ENCODE measurements at places on chromosomes 13 and 19.

DNA sequence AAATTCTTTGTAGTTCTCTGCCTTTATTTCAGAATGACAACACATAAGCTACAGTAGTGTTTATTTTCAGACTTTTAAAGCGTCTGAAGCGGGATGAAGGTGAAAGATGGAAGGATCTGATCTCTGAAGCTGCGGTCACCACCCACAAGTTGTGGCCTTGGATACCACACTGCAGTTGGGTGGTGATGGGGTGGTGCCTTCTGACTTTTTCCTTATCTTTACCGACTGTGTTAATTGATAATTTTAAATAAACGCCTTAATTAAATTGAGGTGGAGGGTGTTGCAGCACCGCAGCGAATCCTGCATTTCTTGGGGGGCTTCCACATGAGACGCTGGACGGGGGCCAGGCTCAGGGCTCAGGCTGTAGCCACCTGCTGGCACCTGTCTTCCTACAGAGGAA lies 1.3 kb downstream of the TFDP1 start:
- DNase-seq: peak; percentile 38

- no peak for DNase-seq
Measured at GRCh38 chr13:112814905-112815585, 125.2 kb downstream of the ATP11A start.

DNA sequence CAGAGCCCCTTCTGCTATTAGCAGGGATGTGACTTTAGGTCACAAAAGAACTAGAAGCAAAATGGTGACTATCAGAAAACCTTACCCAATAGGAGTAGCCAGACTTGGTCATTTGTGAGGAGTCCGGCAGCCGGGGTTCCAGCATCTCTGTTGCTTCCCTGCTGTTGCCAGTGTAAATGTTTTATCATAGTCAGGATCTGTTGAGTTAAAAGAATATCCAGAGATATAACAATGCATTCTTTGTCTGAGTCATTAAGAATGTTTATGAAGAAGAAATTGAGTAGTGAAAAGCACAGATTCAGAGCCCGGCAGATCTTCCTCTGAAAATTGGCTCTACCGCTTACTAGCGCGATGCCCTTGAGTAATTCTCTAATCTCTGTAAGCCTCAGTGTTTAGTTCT lies 84.2 kb downstream of the COL4A2 start:
- DNase-seq: no peak

- no peak for DNase-seq
Measured at GRCh38 chr13:33776239-33776881, 41.6 kb upstream of the RFC3 start.

DNA sequence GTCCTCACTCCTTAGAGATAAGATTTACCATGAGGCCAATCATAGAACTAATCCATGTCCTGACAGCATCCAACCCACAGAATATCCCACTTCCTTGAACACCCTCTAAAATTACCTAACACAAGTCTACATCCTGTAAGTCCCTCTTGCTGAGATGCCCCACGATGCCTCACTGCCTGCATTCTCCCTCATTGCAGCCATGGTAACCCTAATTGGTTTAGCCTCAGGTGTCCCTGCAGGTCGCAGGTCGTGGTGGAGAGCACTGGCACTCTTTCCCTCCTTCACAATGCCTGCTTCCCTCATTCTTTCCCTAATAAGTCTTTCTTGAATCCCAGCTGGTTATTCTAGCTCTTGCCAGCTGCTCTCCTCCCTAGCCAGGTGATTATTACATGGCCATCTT lies 35.3 kb upstream of the MYO16 start:
- no peak for DNase-seq

DNA sequence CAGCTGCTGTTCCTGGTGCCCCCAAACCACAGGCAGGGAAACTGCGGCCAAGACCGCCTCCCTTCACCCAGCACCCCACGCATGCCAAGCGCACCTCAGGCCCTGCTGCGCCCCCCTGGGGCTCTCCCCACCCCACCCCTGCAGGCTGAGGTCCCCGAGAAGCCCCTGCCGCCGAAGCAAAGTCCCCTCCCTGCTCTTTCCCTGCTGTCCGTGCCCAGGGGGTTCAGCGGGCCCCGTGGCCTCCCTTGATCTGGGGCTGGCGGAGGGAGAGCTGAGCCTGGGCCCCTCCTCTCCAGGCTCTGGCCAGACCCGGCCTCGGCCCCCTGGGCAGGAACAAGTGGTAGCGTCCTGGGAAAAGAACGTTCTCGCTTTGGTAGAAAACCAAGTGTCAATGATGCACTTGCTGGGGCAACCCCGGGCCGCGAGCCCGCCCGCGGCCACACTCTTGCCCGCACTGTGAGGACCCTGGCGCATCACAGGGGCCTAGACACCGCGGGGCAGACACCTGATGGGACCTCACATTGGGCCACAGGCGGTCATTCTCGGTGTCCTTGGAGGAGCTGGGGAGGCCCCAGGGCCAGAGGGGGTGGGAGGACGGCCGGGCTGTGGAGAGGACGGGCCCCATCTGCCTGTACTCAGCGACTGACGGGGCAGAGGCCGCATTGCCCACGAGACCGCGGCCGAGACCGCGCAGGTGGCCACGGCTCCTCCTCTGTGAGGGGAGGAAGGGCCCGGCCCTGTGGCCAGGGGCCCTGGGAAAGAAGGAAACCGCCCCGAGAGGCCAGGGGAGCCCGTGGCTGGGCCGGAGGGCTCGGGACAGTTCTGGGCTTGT lies 29.0 kb downstream of the GPX4 start:
- DNase-seq: no peak

DNA sequence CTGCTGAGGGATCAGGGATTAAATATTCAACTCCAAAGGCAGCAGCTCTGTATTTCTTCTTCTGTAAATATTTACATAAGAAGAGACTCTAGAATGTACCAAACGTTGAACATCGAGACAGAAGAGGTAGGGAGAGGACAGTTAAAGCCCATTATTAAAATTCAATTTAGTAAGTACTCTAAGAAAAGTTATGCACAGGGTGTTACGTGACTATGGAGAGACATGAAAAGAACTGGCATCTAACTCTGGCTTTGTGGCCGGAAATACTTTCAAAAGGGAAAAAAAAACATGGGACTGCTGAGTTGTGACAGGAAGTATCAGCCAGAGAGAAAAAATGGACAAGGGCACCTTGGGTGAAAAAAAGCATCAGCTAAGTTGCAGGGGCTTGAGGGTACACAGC lies 36.7 kb downstream of the LNX2 start:
- no peak for DNase-seq

DNA sequence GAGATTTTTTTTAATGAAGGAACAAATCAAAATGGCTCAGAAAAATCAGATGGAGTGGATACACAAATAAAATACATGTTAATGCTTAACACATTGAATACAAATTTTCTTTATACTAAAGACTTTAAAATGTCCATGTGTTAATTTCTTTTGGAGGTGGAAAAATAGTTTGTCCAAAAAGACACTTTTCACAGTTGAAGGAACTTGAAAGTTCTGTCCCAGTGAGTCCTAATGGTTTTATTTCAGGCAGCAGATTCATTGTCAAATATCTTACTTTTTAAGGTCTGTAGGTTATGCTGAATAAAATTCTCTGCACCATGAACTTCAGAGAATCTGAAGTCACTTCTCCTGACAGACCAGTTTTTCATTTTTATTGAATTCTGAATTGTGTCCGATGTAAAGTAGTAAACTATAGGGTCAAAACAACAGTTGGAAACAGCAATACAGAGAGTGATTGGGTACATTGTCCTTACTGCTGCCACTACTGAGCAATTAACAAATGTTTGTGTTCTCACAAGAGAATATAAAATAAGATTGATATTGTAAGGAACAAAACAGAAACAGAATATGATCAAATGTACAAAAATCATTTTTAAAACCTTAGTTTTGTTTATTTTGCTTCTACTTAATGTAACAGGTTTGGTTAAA lies 1.6 kb downstream of the LPAR6 start:
- DNase-seq: no peak

DNA sequence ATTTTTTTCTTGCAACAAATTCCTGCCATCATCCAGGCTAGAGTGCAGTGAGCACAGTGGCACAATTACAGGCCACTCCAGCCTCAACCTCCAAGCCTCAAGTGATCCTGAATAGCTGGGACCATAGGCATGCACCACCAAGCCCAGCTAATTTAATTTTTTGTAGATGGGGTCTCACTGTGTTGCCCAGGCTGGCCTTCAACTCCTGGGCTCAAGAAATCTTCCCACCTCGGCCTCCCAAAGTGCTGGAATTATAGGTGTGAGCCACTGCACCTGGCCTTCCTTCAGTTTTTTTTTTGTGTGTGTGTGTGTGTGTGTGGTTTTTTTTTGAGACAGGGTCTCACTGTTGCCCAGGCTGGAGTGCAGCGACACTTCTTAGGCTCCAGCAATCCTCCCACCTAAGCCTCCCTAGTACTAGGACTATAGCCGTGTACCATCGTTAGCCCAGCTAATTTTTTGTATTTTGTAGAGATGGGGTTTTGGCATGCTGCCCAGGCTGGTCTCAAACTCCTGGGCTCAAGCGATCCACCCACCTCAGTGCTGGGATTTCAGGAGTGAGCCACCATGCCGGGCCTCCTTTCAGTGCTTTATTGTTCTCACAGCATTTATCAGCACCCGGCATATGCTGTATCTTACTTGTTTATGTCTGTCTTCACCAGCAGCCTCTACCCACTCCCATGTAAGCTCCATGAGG lies 5.9 kb upstream of the SRRM5 start:
- DNase-seq: no peak

- DNase-seq: peak; percentile 96
Measured at GRCh38 chr19:16324384-16325160, at the start of gene KLF2. Gene KLF2, plus strand, starts transcription at chr19:16324826. Its CDS starts 98 bp downstream, at chr19:16324924.

GRCh38 chr13:113666951-113667701 lies at the start of gene GRK1:
Gene GRK1, plus strand, starts transcription at chr13:113667219. Its CDS starts 168 bp downstream, at chr13:113667387.
- peak; percentile 54 for DNase-seq

GRCh38 chr13:51916051-51916818 lies 54.5 kb downstream of the CCDC70 start:
- DNase-seq: no peak

DNA sequence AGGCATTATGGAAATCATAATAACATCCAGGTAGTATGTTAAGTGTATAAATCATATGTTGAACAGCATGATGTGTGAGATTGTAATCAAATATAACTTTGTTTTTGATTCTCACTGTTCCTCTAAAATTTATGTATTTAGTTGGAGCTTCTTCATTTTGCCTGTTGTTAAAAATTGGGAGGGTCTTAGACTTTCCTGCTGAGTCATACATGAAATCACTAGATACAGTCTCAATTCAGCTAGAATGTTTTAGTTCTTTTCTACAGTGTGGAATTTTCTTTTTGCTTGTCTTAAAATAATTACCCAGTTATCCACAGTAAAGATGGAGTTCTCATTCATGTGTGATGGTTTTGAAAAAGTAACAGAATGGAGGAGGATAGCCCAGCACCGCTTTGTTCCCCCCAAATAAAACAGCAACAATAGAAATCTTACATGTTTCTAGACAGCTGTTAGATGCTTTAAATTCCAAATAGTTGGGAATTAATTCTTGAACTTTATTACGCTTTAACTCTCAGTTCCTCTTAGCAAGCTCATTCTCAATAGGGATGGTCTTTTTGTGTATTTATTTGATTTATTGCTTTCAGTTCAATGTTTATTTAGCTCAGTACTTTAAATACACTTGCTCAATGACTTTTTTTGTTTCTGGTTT lies 109.5 kb downstream of the PDS5B start:
- no peak for DNase-seq

GRCh38 chr19:13277104-13277809 lies 127.0 kb downstream of the IER2 start:
- DNase-seq: no peak
